ENCODE measurements at places on chromosomes 4 and X.

- no peak for DNase-seq
These were observed 126.0 kb downstream of the EMCN start for GRCh38 chr4:100391863-100392262.

GRCh38 chr4:90292438-90292837 lies 165.2 kb downstream of the CCSER1 start:
- DNase-seq = no peak

- DNase-seq = no peak
These were observed 64.0 kb downstream of the POLR2B start for GRCh38 chr4:57042711-57043169.

DNA sequence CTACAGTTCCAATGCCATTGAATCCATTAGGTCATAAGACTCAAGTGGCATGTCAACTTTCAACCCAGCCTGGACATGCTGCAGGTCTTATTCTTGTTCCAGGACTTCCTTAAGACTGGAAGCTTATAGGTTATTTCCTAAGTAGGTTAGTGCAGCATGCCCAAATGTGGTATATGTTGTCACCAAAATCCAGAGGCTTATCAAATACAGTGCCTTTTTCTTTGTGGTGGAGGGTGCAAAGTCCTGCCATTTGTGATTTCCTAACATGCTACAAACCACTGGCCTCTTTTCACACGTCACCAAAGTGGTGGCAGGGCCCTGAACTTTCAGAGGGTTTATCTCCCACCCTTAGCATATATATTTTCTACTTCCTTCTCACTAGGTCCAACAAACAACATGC lies 9.7 kb upstream of the TMEM184C start:
- no peak for DNase-seq

GRCh38 chrX:74421036-74421739 lies at the start of gene SLC16A2:
SLC16A2 (plus strand) TSS chrX:74421493; CDS start chrX:74421638, 145 bp downstream.
- DNase-seq = no peak
